Camera-type eye (tissue), 1 donor: ENCODE measurements at places on chromosomes 16 and 17. TPM values are rescaled to one million over a fixed set of nuclear protein-coding genes. Genes with fewer than 3 reads are reported as not detected.

HEATR9 gene
- not detected for total RNA-seq

KRT24 gene
- total RNA-seq, result not detected

PRR29 gene
- 0.44 TPM for total RNA-seq

NME2 gene
- 120 TPM for total RNA-seq

ZNF469 gene
- total RNA-seq, result 11.7 TPM

CCL16 gene
- total RNA-seq, result not detected

LGALS9 gene
- total RNA-seq, result 7.1 TPM

PAQR4 gene
- 23.0 TPM for total RNA-seq

B4GALNT2 gene
- total RNA-seq, result not detected

ALOX12 gene
- 0.60 TPM for total RNA-seq

PDE6G gene
- total RNA-seq, result 6.4 TPM

CEMP1 gene
- total RNA-seq, result not detected

FBXO39 gene
- total RNA-seq, result 0.22 TPM

TNFRSF17 gene
- not detected for total RNA-seq

AOC2 gene
- total RNA-seq, result 44.6 TPM

SOX9 gene
- 83.6 TPM for total RNA-seq

KRT27 gene
- 0.22 TPM for total RNA-seq

IL34 gene
- total RNA-seq, result 11.3 TPM

POLR2C gene
- 88.6 TPM for total RNA-seq

SLC6A2 gene
- total RNA-seq, result 9.0 TPM

CD300LB gene
- total RNA-seq, result 0.71 TPM

CD300H gene
- total RNA-seq, result not detected

RND2 gene
- 8.2 TPM for total RNA-seq

SPNS2 gene
- total RNA-seq, result 22.5 TPM

MYOCD gene
- 7.9 TPM for total RNA-seq

KRT32 gene
- not detected for total RNA-seq

CPPED1 gene
- total RNA-seq, result 10.4 TPM

RUNDC1 gene
- total RNA-seq, result 16.8 TPM

BAIAP3 gene
- total RNA-seq, result 9.3 TPM

ZNF385C gene
- 4.0 TPM for total RNA-seq

FSCN2 gene
- 7.9 TPM for total RNA-seq

IGFALS gene
- 0.55 TPM for total RNA-seq

ARHGAP23 gene
- total RNA-seq, result 73.6 TPM

SEPTIN1 gene
- 0.44 TPM for total RNA-seq

GGT6 gene
- 6.9 TPM for total RNA-seq

C16orf74 gene
- total RNA-seq, result 23.1 TPM

EPX gene
- total RNA-seq, result not detected

MT3 gene
- total RNA-seq, result not detected

TMC7 gene
- 3.1 TPM for total RNA-seq

GRIN2A gene
- 4.3 TPM for total RNA-seq

TP53TG3B gene
- not detected for total RNA-seq

DPEP3 gene
- total RNA-seq, result not detected

HSPB9 gene
- total RNA-seq, result not detected

TBX6 gene
- 0.66 TPM for total RNA-seq

MPV17L gene
- total RNA-seq, result 12.5 TPM
